ENCODE measurements at places on chromosomes 5 and 9. TPM values are rescaled to one million over a fixed set of nuclear protein-coding genes. Genes with fewer than 3 reads are reported as not detected.

Gene PCDHGA5
- total RNA-seq: 0.12 TPM

Gene ORM2
- not detected for total RNA-seq

Gene FCN2
- total RNA-seq: not detected

Gene TSLP
- total RNA-seq: 0.20 TPM

Gene SPOCK1
- total RNA-seq: 3.3 TPM

Gene CATSPER3
- total RNA-seq: 1.4 TPM

Gene SCGB3A1
- not detected for total RNA-seq

Gene BRD3
- 30.8 TPM for total RNA-seq

Gene INSL4
- 0.54 TPM for total RNA-seq

Gene NEURL1B
- 2.8 TPM for total RNA-seq

Gene PCDHB10
- 1.2 TPM for total RNA-seq

Gene SLC12A2
- total RNA-seq: 576 TPM

Gene CHSY3
- 1.1 TPM for total RNA-seq

Gene C5orf58
- not detected for total RNA-seq

Gene FAM81B
- total RNA-seq: not detected

Gene PTPA
- 83.3 TPM for total RNA-seq

Gene IFNA2
- not detected for total RNA-seq

Gene SPATA6L
- 7.1 TPM for total RNA-seq

Gene CDH9
- not detected for total RNA-seq

Gene PCDHGB4
- 8.2 TPM for total RNA-seq

Gene STXBP1
- total RNA-seq: 5.9 TPM

Gene IGIP
- total RNA-seq: 5.9 TPM

Gene PALM2AKAP2
- not detected for total RNA-seq
